Ammon's horn (tissue), 1 donor: ENCODE measurements at places on chromosomes 3 and 15.

DNA sequence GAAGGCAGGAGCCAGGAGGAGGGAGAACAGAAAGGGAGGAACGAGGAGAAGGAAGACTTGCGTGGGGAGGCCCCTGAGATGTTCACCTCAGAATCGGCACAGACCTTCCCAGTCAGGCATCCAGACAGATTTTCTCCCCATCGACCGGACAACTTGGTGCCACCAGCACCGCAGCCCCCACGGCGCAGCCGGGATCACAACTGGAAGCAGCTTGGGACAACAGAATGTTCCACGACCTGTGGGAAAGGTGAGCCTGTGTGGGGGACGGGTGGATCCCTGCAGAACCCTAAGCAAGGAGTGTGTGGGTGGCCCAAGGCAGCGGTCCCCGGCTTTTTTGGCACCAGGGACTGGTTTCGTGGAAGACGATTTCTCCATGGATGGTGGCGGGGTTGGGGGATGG lies 72.6 kb upstream of the NR2E3 start:
- DNase-seq: no peak

DNA sequence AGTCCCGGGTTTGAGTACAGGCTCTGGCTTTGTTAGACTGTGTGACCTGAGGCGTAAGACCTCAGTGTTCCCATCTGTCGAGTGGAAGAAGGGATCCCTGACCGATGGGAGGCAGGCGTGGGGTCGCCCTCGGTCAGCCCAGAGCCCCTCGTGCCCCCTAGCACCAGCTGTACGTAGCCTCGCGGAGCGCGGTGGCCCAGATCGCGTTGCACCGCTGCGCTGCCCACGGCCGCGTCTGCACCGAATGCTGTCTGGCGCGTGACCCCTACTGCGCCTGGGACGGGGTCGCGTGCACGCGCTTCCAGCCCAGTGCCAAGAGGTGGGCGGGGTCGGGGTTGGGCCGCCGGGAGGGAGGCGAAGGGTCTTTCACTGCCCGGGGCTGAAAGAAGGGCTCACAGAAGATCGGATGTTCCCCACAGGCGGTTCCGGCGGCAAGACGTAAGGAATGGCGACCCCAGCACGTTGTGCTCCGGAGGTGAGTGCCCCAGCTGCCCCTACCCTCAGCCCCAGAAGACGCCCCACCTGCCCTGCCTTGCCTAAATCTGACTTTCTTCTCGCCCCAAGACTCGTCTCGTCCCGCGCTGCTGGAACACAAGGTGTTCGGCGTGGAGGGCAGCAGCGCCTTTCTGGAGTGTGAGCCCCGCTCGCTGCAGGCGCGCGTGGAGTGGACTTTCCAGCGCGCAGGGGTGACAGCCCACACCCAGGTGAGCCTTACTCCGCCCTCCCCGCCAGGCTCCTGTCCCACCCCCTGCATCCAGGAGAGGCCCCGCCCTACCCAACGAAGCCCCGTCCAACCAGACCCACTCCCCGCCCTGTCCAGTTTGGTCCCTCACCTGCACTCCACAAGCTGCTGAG lies 3.5 kb upstream of the LSMEM2 start:
- DNase-seq: no peak

GRCh38 chr3:161274691-161275298 lies 53.7 kb downstream of the NMD3 start:
- DNase-seq: peak; percentile 7

DNA sequence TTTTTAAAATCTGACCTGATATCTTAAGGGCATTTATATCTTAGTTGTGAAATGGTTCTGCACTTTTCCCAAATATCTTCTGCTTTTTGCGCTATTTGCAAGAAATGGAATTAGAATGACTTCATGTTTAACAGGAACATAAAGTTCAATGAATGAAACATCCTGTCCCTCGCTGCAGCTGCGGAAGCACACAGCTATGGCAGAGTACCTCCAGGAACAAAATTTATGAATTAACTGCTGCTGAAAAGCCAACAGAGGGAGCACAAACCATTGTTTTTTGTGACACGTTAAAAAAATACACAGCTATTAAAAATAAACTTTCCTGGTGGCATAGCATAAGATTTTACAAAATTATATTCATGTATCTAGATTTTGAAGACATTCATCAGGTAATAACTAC lies 404.4 kb upstream of the MDFIC2 start:
- peak; percentile 42 for DNase-seq

DNA sequence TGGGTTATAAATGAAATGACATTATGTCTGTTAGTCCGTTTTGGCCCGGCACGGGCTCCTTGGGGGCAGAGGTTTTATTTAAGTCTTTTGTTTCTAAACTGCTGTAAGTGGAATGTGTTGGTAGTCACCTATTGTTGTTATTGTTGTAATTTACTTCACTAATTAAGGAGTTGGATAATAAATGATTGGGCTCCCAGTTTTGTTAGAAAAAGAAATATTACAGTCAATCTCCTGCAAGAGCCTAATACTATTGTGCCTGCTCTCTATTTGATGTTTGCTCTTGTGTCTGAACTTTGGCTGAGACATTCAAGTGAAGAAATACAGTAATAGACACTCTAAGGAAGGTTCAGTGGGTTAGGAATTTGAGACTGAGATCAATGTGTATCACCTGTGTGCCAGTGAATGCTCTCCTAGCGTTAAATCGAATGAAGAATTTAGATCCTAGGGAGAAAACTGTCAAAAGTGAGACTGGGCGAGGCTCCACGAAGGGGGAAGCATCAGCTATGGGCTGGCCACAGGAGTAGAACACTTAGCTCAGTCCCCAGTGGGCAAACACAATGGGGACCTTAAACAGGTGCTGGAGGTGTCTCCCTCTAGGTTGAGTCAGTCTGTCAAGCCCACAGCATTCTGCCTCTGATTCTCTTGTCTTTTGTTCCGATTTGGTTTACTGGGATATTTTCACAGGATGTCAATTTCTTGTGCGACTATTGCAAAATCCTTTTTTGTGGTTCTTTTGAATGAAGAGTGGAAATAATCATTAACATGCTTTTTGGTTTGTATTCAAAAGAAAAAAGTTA lies 1.2 kb downstream of the ROBO2 start:
- peak; percentile 8 for DNase-seq

DNA sequence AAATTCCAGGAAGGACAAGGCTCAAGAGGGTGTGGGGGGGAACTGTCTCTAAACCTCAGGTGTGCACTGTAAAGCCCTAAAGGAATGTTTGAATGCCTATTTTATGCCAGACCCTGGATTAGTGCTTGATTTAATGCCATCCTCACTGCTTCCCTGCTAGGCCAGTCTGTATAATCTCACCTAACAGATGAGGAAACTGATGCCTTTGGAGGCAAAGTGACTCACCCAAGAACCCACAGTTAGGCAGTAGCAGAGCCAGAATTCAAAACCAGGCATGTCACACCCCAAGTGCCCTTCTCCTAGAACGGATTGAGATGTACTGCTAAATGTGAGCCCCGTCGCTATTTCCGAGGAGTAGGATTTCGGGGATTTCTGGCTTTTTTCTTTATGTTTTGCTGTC lies 7.8 kb downstream of the CAMK1 start:
- no peak for DNase-seq

GRCh38 chr15:73295630-73296286 lies 73.0 kb downstream of the HCN4 start:
- DNase-seq: no peak

- DNase-seq: no peak
These were observed 560.0 kb downstream of the ROBO2 start for GRCh38 chr3:77599948-77600347.

DNA sequence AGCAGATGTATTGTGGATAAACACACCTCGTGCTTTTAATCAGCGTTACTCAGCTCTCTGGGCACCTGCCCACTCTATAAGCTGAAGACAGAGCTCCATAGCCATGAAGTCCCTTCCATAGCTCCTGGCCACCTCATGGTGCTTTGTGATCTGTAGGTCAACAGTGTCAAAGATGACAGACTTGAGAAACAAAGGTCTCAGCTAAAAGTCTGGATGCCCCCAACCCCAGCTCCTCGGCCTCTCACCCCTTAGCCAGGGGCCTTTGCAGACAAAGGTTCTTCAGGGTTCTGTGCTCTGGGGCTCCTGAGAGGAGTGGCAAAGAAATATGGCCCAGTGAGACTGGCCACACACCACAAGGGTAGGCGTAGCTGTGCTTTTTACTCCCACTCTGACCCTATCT lies 168.6 kb downstream of the KLF13 start:
- no peak for DNase-seq

GRCh38 chr3:155131104-155131503 lies 51.0 kb downstream of the MME start:
- no peak for DNase-seq

- no peak for DNase-seq
These were observed 247.1 kb downstream of the CHST2 start for GRCh38 chr3:143366672-143367071.

DNA sequence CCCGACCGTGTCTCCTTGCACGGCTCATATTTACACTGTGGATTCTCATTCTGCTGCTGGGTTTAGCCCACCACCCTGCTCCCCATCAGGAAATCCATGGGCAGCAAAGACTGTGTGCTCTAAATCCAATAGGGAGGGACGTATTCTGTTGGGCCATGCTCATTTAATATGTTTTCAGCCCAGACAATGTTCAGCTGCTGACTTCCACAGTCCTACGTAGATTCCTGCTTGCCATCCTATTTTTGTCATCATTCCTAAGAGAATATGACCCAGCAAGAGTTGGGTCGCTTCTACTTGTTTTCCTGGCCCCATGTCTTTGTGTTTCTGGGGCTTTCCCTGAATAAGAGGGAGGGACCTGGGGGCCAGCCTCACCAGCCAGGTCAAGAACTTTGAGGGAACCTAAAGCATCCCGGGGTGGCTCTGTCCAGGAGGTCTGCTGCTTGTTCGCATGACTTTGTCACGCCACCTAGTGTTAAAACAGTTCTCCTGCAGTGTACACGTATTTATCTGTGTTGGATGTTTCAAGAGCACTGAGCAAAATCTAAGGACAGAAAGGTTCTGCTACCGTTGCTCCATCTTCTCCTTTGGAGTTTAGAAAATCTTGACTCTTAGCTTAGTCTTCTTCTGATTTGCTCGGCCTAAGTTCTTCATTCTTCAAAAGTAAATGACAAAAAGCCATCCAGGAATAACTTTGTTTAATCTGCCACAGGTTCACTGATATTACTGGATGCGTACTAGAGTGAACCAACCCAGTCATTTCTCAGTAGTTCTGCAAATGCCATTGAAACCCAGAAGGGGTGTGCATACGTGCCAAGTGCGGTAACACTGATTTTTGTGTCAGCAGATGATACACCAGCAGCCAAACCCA lies 79.8 kb upstream of the NR2E3 start:
- DNase-seq: peak; percentile 78

DNA sequence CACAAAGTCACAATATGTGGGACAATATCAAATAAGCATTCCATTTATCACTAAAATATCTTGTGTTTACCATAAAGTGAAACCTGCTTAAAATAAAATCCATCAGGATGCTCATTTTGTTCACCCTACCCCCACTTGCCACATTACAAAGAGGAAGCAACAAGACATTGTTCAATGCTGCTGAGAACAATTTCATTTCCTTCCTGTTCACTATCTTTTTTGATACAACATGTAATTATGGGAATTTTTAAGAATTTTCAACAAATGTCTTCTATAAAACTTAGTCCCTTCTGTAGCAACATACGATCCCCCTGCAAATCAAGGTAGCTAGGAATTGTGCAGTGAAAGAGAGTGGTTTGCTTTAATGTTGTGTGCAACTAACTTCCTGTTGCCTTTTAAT lies 34.9 kb upstream of the GPR160 start:
- no peak for DNase-seq

DNA sequence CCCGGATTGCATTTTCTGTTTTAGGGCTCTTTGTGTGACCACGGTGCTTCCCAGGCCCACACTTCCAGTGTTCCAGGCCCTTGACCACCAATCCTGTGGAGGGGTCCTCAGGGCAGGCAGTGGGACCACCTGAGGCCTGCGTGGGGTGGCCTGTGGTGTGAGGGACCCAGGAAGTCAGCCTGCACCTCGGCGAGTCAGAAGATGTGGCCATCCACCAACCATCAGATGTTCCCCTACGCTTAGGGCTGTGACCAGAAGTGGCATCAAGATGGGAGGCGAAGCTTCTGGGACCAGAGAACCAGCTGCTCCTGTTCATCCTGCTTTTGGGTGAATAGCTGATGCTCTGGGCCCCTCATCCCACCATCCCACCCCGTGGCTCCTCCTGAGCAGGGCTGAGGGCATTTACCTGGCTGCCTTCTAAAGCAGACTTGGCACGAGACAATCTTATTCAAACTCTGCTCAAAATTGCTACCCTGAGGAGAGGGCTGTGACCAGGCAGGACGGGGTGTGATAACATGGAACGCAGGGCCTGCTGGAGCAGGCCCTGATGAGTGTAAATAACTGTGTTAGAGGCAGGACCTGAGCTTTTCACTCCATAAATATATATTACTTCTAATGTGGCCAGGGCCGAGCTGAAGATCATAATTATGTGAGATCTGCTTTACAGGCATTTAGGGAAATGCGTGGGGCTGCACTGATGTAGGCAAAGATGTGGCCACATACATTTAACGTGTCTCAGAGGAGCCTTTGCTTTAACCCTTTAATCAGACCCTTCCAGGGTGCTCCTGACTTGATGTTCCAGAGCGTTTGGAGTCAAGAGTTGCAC lies 28.8 kb downstream of the SMAD3 start:
- no peak for DNase-seq
